Activated T-cell treated with anti-CD3 and anti-CD28 coated beads for 48 hours (primary cell): ENCODE measurements at places on chromosomes 5 and 9.

- no peak for DNase-seq
Observed at GRCh38 chr9:79574136-79574535, 2.4 kb downstream of the TLE4 start.

GRCh38 chr9:20788526-20789451 lies 104.7 kb downstream of the FOCAD start:
- no peak for DNase-seq

GRCh38 chr5:168696611-168697010 lies 117.4 kb upstream of the PANK3 start:
- no peak for DNase-seq

GRCh38 chr5:110963495-110963894 lies 108.0 kb upstream of the TSLP start:
- DNase-seq, result no peak

- no peak for DNase-seq
Observed at GRCh38 chr5:177241768-177242167, 61.8 kb downstream of the RAB24 start.
